ENCODE measurements at places on chromosomes 3 and 15.

- peak; percentile 44 for DNase-seq
These were observed 18.1 kb upstream of the SCN10A start for GRCh38 chr3:38834110-38834509.

DNA sequence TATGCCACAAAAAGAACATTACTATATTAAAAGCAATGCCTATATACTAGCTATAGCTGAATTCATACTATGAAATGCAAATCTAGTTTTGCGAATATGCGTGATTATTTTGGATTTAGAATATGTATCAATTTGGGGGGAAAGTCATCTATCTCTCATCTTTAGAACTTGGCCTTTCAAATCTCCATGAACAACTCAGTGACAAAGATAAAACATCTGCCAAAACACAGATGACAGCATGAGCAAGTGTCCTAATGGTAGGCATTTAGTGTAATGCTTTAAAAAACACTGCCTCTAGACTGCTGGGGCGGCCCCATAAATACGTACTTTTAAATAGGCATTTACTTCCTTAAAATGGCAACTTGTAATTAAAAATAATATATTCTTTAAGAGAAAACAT lies 2.7 kb downstream of the CD47 start:
- DNase-seq, result no peak

DNA sequence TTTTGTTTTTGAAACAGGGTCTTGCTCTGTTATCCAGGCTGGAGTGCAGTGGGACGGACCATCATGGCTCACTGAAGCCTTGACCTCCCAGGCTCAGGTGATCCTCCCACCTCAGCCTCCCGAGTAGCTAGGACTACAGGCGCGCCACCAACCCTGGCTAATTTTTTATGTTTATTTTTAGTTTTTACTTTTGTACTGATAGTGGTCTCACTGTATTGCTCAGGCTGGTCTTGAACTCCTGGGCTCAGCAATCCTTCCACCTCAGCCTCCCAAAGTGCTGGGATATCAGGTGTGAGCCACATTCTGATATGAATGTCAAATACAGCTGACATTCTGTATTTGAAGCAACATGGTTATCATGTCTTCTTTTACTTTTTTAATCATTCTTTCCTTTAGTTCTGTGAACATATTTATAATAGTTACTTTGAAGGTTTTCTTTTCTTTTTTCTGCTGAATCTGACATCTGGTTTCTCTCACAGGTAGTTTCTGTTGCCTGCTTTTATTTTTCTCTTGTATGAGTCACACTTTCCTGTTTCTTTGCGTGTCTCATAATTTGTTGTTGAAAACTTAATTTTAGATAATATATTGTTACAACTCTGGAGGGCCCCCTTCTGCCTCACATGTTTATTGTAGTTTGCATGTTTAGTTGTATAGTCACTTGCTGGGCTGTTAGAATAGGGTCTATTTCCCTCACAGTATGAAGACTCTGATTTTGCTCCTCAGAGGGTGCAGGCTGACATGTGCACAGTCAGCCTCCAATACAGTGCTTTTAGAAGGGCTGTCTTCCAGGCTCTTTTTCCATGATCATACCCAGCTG lies 8.4 kb upstream of the CNTN4 start:
- DNase-seq, result no peak

DNA sequence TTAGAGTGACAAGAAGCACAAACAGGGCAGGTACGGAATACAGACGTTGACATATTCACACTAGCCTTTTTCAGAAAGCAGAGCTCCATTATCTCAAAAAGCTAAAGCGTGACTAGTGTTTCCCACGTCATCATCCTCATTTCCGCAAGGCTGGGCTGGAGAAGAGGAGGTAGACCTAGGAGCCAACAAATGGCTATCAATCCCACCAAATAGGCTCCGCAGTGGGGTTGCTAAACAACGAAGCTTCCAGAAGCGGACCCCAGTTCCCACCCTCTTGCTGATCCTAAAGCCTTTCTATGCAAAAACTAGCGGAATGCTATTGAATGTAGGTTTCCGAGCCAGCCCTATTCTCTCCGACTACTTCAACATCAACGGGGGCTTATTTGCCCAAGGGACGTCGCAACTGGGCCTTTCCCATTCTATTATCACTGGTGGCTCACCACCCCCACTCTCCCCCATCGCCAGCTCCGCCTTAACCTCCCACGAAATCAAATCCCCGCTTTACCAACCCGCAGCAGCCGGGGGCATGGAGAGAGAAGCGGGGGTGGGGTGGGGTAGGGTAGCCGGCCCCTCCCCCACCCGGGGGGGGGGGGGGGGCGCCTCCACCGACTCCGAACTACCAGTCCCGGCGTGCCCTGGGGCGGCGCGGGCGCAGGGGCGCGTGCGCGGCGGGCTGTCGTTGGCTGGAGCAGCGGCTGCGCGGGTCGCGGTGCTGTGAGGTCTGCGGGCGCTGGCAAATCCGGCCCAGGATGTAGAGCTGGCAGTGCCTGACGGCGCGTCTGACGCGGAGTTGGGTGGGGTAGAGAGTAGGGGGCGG lies at the start of gene MORF4L1:
Gene MORF4L1 (plus strand): TSS at position 736 of the 817 bp plus-strand sequence. CDS start 128 bp downstream, outside the sequence.
- peak; percentile 78 for DNase-seq

DNA sequence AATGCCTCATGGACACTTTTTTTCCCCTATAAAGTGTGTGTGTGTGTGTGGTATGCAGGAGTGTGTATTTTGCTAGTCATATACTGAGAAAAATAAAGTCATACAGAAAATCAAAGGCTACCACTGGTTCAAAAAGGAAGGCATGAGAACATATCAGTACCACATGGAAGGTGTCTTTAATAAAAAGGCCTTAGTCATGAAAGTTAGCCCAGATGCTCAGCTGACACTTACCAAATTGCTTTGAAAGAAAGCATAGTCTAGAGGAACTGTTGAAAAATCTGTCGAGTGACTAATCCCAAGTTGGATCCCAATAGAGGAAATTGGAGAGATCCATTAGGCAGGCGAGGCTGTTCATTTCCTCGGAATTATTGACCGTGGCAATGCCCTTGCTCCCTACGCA lies 432.9 kb upstream of the CFAP20DC start:
- no peak for DNase-seq

- DNase-seq, result no peak
These were observed 113.5 kb downstream of the CBLB start for GRCh38 chr3:105755121-105755886.

DNA sequence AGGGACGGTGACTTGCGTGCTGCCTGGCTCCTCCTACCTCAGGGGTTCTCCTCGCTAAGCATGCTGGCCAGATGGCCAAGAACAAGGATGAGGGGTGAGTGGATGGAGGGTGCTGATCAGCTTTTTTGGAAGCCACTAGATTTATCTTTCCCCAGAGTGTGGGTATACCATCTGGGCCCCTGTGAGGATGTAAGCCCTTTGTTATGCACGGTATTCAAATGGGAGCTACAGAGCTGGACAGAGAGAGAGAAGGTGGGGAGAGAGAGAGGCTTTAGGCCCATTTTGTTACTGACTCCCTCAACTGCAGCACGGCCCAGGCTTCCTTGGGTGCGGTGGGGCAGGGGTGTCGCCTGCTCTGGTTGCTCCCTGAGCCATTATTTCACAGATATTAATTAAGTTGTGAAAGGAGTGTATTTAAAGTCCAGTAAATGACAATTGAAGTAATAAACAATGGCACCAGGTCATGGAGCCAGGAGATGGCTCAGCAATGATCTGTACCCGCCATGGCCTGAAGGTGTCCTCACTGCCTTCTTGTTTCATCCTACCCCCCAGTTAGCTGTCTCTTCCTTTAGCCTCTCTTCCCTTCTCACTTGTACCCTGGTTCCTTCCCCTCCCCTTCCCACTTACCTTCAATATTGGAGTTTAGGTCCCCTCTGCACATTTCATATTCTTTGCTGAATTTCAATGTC lies 158.0 kb downstream of the CLSTN2 start:
- no peak for DNase-seq

DNA sequence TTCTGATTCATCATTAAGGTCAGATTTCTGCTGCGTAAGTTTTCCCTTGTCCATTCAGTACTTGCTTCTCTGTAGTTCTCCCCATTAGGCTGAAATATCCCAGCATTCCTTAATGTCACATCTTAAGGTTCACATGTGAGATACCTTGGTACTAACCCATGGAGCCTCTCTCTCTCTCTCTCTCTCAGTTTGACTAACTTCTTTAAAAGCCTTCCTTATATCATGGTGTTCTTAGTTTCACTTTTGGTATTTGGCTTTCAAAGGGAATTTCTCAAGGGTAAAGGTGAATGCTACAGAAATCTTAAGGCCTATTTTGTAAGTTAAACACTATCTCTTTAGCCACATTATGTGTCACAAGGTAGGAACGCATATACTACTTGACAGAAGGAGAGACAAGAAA lies 427.3 kb upstream of the ZNF717 start:
- no peak for DNase-seq

GRCh38 chr3:105944721-105945120 lies 75.9 kb upstream of the CBLB start:
- DNase-seq, result no peak

DNA sequence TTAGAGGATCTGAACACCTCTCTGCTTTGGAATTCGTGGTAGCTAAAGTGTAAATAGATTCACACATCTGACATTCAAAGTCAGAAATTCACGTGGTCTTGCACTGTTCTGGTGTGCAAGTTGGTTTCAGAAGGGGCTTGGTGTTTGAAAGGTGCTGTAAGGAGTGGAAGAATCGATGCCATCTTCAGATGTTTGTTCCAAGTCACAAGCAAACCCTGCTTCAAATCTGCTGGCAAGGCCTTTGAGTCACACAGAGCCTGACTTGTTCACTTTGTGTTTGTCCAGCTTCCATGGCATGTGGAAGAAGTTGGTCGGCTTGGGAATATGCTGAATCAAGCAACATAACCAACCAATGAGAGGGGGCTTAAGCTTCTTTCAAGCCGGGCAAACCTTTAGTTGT lies 44.3 kb downstream of the SH3GL3 start:
- DNase-seq, result no peak

DNA sequence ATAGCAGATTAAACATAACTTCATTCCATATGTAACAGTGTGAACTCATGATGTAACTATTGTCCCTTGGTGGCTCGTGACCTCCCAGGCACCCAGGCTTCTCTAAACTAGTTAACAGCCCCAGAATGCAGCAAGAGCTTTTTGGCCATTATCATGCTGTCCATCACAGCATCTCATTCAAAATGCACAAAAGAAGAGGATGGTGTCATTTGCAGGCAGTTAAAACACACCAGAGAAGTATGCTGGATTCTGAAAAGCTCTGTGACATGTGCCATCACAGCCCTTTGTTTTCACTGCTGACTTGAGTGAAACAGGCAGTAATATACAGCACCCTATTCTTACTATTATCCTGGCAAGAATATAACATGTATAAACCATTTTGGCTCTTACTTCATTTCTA lies 117.6 kb upstream of the CHMP2B start:
- DNase-seq, result no peak
